Caudate nucleus (tissue), 63 donors: ENCODE measurements at places on chromosomes 2 and 18.

- no peak for DNase-seq
Observed at GRCh38 chr18:12849548-12849947, 34.5 kb downstream of the PTPN2 start.

DNA sequence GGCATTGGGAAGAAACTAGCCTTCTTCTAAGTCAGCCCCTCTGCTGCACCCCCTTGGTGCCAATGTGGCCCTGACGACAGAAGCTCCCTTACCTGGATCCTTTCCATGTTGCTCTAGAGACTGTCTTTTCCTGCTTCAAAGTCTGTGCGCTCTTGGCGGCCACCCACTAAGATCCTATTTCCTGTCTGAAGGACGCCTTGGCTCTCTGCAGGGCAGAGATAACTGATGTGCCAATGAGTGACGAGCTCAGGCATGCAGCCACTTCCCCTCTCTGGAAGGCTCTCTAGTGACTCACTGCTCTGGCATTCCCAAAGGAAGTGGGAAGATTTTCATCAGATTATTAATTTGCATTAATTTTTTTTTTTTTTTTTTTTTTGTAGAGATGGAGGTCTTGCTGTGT is 273.5 kb downstream of the CDH20 start:
- DNase-seq, result no peak

DNA sequence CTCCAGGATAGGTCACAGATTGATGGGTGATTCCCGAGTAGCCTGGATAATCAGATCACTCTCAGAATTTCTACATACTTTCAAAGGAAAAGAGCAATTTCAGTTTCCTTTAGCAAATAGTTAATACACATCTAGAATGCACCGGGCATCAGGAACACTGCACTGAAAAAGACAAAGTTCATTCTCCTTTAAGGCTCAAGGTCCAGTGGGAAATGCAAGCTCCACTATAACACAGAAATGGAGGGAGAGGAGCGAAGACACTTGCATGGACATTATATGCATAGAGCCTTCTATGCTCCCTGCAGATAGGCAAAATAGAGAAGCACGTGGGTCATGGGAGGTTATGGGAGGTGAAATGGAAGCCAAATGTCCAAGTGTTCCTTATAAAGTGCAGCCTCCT is 49.1 kb downstream of the SLC9A4 start:
- no peak for DNase-seq

DNA sequence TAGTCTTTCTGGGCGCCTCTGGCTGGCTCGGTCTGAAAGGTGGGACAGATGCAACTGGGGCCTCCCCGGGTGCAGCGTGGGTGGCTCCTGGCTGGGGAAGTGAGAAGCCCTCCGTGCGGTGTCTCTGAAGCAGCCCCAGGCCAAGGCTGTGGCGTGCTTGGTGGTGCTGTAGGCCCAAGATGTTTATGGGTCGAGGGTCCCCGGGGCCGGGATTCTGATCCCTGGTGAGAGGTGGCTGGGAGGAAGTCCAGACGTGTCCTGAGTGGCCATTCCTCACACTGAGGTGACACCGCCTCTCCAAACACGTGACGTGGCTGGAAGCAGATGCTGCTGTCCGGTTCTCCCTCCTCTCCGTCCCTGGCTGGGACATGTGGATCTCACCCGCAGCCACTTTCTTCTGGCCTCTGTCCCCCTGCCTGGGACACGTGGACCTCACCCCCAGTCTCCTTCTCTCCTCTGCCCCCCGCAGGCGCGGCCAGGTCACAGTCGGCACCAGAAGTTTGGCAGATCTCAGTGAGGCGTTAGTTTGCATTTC is 12.6 kb downstream of the RTP5 start:
- no peak for DNase-seq

- DNase-seq, result no peak
Observed at GRCh38 chr2:13021470-13021957, 304.8 kb downstream of the TRIB2 start.

- DNase-seq, result no peak
Observed at GRCh38 chr18:59547581-59548182, 149.5 kb downstream of the CCBE1 start.

- DNase-seq, result peak; percentile 39
Observed at GRCh38 chr18:61333271-61333745, at the start of gene CDH20. CDH20 (plus strand) TSS chr18:61333430.

- DNase-seq, result no peak
Observed at GRCh38 chr2:236536727-236537398, 32.8 kb upstream of the ACKR3 start.

- no peak for DNase-seq
Observed at GRCh38 chr2:180063494-180064092, 56.5 kb upstream of the CWC22 start.

- DNase-seq, result no peak
Observed at GRCh38 chr2:108266218-108266617, 22.5 kb upstream of the SULT1C2 start.

GRCh38 chr2:54247115-54247514 is 8.9 kb downstream of the TSPYL6 start:
- DNase-seq, result no peak

- peak; percentile 1 for DNase-seq
Observed at GRCh38 chr18:54712306-54712705, 116.0 kb upstream of the RAB27B start.

GRCh38 chr18:11322006-11322405 is 172.6 kb upstream of the PIEZO2 start:
- DNase-seq, result no peak

DNA sequence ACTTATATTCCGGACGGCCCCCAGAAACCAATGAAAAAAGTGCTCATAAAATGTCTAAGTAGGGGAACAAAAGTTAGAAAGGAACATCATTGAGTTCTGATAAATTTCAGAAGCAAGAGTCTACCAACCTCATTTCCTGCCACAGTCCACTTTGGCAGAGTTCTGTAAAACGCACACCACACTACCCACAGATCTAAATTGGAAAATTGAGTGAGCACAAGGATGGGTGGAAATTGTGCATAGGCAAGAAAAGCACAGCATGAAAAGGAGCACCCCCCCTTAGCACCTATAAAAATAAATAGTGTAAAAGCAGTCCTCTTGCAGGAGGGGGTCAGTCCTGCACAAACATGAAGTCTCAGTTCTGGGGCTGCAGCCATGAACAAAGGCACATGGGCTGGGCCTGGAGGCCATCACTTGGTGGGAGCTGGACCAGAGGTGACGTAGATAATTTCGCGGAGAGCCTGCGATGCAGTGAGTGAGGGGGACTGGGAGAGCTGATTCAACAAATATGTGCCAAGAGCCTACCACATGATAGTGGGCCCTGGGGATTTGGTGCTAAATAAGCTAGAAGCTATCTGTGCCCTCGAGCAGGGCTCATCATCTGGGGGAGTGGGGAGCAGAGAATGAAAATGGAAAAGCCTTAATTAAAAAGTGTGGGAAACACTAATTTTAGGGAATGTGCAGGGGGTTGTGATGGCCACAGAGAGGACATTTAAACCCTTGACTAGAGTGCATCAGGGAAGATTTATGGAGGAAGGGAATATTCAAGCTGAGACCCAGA is 48.9 kb upstream of the SPP2 start:
- no peak for DNase-seq

DNA sequence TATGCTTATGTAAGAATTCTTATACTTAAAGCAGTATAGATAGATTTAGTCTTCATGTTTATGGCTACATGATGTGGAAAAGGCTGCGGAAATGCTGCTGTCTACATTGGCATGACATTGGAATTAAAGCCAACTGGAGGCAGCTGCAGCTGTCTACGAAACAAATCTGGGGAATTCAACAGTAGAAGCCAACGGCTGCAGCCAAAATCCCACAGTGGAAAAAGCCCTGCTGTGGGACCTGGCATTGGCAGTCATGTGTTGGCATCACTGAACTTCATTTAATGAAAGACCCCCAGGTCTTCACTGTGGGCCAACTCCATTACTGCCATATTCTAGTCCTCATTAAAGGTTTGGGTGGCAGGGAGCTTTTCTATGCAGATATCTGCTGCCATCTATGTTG is 223.6 kb downstream of the SLC8A1 start:
- no peak for DNase-seq

DNA sequence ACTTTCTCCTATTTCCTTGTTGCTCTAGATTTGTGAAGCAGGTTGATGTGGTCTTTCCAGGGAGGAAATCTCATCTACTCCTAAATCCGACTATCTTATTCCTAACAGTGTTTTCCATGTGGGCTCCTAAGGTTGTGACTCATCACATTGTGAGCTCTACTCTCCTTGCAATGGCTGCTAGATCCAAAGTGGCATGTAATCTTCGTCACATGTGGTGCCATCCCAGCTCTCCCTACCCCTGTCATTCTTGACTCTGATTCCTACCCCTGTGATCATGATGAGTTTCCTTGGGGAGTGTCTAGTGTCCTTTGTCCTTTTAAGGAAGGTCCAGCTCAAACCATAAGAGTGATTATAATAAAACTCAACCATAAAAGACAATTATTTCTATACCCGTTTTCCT is 47.3 kb upstream of the GULP1 start:
- no peak for DNase-seq

GRCh38 chr2:35857498-35857897 is 498.1 kb upstream of the CRIM1 start:
- DNase-seq, result no peak

GRCh38 chr18:44450226-44450625 is 230.5 kb upstream of the SETBP1 start:
- DNase-seq, result no peak

DNA sequence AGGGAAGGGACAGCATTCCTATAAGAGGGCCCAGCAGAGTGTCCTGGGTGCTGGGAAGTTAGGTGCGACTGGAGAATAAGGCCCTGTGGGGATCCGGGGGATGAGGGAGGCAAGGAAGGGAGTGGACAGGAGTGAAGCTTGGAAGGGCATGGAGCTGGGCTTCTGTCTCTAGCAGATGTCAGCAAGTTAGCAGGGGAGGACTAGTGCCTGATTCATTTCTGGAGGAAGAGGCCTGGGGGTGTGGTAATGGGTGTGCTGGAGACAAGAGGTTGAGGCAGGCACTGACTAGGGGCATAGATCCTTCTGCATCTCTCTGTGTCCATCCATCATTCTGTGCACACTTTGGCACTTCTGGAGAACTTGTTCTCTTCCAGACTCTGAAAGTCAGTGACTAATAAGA is 134.7 kb downstream of the ACOXL start:
- no peak for DNase-seq

- DNase-seq, result no peak
Observed at GRCh38 chr2:18612133-18612532, 22.8 kb upstream of the NT5C1B start.

GRCh38 chr18:58859907-58860306 is 4.8 kb upstream of the ZNF532 start:
- no peak for DNase-seq

GRCh38 chr2:177984749-177985148 is 87.8 kb downstream of the PDE11A start:
- no peak for DNase-seq

DNA sequence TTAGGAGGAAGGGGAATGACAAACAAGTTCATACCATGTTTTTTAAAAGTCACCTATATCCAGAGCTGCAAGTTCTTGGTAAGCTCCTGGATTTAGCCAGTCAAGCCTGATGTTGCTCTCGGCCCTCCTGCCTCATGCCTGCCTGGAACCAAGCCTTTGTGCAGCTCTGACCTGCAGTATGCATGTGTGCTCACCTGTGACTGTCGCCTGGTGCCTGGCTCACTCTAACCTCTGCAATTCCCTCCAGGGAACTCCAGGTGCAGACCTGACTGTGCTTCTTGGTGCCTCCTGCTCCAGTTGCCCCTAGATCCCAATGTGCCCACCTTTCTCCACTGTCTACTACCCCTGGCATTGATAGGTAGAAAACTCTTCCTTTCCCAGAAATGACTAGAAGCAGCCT is 85.1 kb upstream of the ZBTB14 start:
- DNase-seq, result no peak

GRCh38 chr2:29323301-29323700 is 208.1 kb downstream of the CLIP4 start:
- DNase-seq, result no peak

- DNase-seq, result no peak
Observed at GRCh38 chr18:59072727-59073421, 66.8 kb upstream of the SEC11C start.

DNA sequence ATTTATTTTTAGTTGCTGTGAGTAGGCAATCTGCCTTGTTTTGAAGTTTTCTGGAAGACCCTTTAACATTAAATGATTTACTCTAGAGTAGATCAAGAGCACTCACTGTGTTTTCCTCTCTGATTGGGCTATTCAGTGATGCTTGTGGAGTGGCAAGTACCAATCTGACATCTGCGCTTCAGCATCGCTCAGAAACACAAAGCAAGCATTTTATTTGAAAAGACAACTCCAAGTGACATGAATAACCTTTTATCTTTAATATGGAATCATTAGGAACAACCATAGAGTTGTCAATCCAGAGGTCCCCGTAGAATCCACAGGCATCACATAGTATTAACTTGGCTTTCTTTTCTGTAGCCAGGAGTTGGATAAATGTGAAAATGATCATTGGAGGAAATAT is 114.7 kb downstream of the CPS1 start:
- DNase-seq, result no peak

DNA sequence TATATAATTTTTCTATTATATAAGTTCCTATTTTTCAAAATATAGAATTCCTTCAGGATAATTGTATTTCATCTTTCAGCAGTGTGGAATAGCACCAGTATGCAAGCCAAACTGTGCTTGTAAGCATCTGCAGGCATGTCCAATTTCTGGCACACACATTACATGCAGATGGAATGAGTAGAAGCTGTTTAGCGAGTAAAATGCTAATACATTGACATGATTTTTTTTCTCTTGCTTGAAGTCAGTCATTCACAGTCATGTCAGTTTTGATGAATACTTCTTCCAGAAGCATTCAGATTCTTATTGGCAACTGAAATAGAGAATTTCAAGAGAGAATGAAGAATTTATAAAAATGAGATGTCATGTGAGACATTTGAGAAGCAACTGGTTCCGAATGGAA is 109.4 kb downstream of the CERS6 start:
- DNase-seq, result no peak

DNA sequence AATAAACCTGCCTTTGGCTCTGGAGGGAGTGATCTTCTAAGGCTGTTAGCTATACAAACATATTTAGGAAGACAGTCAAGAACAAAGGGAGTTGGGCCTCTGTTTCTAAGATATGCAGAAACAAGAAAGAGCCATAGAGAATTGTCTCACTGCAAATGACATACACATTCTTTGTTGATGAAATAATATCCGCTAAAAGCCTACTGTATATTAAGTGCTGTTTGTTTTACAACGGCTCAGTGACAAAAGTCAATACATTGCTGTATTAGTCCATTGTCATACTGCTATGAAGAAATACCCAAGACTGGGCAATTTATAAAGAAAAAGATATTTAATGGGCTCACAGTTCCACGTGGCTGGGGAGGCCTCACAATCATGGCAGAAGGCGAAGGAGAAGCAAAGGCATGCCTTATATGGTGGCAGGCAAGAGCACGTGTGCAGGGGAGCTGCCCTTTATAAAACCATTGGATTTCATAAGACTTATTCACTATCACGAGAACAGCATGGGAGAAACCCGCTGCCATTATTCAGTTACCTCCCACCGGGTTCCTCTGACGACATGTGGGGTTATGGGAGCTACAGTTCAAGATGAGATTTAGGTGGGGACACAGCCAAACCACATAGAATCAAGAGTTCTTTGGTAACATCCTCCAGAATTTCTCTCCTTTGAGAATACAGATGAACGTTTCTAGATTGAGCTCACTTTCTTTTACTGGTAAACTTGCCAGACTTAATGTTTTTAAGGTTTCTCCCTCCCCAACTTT is 157.8 kb downstream of the PIK3C3 start:
- DNase-seq, result no peak
